ENCODE measurements at places on chromosomes 2 and 18.
A peak's percentile ranks its signal among the peaks of the same experiment; 100 is the strongest.

GRCh38 chr2:164841719-164842623 is at the start of gene COBLL1:
Gene COBLL1 (minus strand): TSS chr2:164841823. CDS start chr2:164841196, 627 bp downstream.
- no peak for DNase-seq

GRCh38 chr2:222160944-222161343 is 137.9 kb downstream of the PAX3 start:
- DNase-seq: no peak

- no peak for DNase-seq
Observed at GRCh38 chr18:77009675-77010074, 122.9 kb downstream of the MBP start.

GRCh38 chr2:55518841-55519165 is 715 bp upstream of the CFAP36 start:
- DNase-seq: no peak

DNA sequence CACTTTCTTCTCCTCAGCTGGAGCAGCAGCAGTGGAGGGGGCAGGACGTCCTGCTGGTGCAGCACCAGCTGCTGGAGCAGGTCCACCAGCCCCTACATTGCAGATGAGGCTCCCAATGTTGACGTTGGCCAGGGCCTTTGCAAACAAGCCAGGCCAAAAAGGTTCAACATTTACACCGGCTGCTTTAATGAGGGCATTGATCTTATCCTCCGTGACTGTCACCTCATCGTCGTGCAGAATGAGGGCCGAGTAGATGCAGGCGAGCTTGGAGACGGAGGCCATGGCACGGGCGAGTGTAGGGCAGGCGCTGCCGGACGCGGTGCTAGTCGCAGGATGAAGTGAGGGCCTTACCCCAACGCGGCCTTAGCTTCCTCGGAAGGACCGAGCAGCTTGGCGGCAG is 12.5 kb downstream of the HOXD1 start:
- DNase-seq: no peak

- DNase-seq: no peak
Observed at GRCh38 chr2:216877085-216877484, 17.2 kb upstream of the TNP1 start.

- DNase-seq: no peak
Observed at GRCh38 chr2:218329027-218329825, 27.4 kb upstream of the CATIP start.

- no peak for DNase-seq
Observed at GRCh38 chr2:174072069-174072468, 106.9 kb upstream of the SP3 start.

GRCh38 chr18:31920277-31920676 is 22.7 kb downstream of the TRAPPC8 start:
- DNase-seq: no peak

DNA sequence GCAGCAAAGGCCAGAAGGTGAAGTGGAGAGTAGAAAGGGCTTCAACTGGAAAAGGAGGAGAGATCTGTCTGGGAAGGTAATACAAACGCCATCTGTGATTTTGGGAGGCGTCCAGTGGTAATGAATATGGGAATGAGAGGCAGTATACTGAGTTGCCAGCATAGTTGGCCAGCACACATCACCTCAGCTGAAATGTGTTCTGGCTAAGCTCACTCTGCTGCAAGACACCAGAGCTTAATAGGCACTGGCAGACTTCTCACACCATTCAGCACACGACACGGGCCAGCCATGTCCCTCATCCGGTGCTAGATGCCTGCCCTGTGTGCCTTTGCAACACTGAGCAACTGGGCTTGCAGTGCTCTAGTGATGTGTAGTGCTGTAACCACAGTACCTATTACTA is 277.1 kb downstream of the PIEZO2 start:
- no peak for DNase-seq

GRCh38 chr2:189802396-189802912 is 18.2 kb downstream of the PMS1 start:
- DNase-seq: no peak

DNA sequence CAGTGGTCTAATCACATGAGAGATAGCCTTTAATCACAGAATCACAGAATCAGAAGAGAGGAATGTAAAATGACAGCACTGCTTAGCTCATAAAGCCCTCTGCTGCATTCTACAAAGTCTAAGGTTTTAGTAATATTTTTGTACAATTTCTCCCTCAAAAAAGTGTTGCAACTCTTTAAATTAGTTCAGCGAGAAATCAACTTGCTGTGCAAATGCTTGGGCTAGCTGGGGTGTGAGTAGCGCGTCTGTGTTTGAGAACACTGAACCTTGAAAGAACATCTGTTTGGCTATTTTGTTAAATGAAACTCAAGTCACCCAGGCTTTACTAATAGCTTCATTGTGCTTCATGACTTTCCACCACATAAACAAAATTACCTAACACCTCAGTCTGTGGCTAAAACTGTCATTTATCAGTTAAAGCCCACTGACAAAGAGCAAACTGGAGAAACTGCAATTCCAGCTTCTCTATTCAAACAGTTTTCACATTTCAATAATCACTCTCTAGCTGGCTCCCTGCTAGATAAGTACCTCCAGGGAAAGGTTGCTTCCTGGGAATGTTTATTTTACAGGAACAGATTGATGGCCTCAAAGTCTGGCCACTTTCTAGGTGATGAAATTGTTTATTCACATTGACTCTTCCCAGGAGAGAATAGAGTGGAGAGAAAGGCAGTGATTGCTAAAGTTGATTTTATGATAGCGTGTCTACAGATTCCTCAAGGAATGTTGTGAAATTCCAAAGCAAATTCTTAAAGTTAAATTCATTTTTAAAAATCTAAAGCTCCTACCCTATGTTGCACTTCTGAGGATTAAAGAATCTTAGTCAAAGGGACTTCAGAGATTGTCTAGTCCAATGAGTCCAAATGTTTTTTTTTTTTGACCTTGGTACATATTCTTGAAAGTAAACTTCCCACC is 36.0 kb upstream of the STAT1 start:
- DNase-seq: no peak

GRCh38 chr2:105329561-105330495 is at the start of gene TGFBRAP1:
Gene TGFBRAP1 (minus strand): TSS chr2:105329735. CDS start chr2:105308301, 21,434 bp downstream.
- no peak for DNase-seq

DNA sequence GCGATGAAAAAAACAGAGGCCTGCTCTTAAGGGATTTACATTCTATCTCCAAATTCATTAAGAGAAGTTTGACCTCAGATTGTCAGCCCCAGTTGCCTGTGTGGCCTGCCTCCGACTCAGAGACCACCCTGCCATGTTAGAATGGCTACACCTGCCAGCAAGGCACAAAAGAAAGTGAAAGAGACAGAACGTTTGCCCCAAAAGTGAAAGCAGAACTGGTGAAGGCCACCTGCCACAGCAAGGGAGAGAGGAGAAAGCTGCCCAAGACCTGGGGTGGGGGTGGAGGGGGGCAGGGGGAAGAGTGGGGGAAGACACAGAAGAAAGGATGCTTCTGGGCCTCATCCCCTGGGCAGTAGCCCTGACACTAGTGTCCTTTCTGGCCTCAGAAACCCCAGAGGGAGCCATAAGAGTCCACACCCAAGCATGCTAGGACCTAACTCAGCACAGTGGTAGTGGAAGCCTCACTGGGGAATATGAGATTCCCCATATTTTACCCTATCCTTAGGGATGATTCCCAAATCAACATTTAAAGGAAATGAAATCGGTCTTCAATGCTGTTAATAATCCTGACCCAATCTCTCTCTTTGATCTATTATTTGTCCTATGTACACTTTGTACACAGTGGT is 389.7 kb downstream of the TXNL1 start:
- DNase-seq: no peak

DNA sequence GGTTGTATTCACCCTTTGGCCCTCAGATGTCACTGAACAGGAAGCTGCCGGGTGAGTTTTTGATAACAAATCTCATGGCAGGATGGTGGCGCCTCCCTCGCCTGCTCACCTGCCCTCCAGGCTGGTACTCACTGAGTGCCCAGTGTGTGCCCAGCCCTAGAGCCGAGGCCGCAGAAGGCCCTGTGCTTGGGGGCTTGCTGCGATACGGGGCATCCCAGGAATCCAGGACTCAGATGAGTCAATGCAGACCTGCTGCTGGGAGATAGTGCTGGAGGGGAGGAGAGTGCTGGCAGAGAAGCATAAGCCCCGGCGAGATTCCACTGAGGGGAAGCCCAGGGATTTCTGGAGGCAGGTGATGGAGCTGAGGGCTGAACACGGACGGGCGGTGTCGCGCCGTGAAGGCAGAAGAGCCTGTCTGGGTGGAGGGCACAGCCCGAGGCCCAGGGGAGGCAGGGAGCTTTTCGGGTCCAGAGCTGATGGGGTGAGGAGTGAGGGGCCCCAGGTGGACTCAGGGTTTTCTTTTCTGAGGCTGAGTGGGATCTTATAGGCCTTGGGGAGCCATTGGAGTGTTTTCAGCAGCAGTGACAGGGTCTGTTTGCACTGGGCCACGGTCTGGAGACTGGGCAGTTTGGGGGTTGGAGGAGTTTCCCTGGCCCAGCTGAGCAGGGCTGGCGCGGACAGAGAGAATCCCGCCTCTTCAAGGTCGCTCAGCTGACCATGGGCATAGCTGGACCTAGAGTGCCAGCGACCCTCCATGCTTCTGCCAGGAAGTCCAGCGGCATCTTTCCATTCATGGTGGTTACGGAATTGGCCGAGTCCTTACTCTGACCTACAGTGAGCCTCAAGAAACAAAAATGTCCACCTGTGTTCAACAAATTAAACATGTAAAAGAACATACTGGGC is 35.5 kb downstream of the LDLRAD4 start:
- DNase-seq: no peak

- DNase-seq: no peak
Observed at GRCh38 chr18:80088823-80089222, 20.2 kb upstream of the ADNP2 start.

GRCh38 chr18:76823587-76824011 is 1.2 kb downstream of the ZNF236 start:
- no peak for DNase-seq

GRCh38 chr2:62526531-62527381 is 20.8 kb upstream of the TMEM17 start:
- no peak for DNase-seq

- DNase-seq: no peak
Observed at GRCh38 chr2:187552828-187553681, 1.2 kb downstream of the TFPI start.

GRCh38 chr2:241184901-241185300 is 3.6 kb upstream of the ANO7 start:
- no peak for DNase-seq

DNA sequence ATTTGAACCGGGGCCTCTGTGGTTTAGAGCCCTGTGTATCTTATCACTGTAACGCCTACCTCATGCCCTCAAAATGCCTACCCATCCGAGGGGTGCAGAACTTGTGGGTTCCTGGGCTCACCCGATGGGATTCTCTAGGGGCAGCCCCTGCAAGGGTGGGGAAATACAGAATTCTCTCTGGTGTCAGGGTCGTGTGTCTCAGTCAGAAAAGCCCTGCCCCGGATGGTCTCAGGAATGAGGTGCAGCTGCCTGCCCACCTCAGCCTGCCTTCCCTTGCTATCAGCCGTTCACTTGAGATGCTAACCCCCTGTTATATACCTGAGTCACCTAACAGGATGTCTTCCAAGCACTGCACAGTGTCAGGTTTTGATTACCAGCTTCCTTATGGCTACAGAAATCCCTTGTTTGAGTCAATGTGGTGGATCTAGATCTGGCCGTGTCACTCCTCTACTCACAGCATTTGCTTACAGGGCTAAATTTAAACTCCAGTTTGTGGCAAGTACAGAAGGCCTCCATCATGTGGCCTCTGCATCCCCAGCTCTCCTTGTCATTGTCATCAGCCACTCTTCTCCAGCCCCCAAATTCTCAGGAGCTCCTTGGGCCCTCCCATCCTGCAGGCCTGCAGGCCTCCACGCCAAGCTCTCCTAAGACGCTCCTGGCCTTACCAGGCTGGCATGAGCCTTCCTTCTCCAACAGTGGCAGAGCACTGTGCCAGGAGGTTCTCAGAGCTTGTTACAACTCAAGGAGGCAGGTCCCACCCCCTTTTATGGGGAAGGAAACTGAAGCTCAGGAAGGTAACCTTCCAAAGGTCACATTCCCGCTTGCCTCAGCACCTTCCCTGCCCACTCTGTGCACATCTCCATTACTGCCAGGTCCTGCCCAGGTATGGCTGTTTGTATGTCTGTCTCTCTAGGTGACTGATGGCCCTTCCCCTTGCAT is 14.3 kb upstream of the MAP3K2 start:
- no peak for DNase-seq

- no peak for DNase-seq
Observed at GRCh38 chr2:112881217-112881985, 29.6 kb upstream of the IL37 start.

DNA sequence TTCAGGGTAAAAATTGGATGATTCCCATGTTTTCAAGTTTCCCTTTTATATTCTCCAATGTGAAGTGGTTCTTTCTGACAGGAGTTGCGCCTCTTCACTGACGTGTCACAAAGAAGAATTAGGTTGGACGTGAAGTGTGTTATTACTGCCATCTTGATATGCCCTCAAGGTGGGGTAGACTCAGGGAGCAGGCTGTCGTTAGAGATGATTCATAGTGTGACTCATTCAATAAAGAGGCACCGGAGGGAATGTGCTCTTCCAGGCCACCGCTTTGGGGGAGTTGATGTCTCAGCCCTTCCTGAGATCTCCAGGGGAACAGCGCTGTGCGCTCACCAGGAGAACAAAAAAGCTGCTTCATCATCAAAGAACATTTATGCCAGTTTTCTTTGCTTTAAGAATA is 3.6 kb upstream of the DGKD start:
- DNase-seq: peak; percentile 51

- no peak for DNase-seq
Observed at GRCh38 chr2:46784278-46784677, 131.3 kb downstream of the MCFD2 start.

DNA sequence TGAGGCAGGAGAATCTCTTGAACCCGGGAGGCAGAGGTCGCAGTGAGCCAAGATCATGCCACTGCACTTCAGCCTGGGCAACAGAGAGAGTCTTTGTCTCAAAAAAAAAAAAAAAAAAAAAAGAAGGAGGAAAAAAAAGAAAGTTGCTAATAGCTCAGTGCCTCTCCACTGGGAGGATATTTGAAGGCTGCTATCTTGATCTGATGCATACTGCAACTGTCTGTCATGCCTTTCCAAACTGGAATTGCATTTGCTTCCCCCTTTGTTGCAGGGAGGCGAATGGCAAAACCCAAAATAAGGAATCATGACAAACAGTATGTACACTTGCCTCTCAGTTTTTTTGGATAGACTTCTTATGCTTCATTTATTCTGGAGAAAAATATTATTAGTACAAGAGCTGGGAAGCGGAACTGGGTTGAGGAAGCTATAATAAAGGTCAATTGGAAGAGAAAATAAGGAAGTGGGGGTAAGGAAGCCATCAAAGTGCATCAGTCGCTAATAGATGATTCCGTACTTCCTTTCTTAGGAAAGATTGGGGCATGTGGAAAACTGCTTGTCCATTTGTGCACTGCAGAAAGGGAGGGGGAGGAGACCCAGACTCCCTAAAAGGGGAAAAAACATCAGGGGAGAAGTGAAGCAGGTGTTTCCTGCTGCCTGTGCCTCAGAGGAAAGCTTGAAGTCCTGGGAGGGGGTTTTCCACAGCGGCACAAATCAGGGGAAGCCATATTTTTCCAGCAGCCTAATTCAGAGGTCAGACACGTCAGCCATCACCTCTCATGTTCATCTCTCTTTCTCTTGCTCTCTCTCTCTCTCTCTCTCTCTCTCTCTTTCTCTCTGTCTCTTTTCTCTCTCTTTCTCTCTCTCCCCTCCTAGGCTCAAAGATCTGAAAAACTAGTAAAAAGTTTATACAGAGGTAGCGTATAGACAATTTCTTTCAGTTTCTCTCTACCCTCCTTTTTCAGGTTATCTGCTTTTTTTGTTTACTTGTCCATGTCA is 301.4 kb upstream of the TNP1 start:
- no peak for DNase-seq

GRCh38 chr2:55111570-55112228 is 61.4 kb upstream of the RTN4 start:
- peak; percentile 92 for DNase-seq
